ENCODE measurements at places on chromosomes 5 and 9. TPM values are rescaled to one million over a fixed set of nuclear protein-coding genes. Genes with fewer than 3 reads are reported as not detected.

The DDX46 gene
- total RNA-seq: 67.9 TPM

- no peaks in the 10 kb centered on the region for H3K27me3 ChIP-seq
- no peaks in the 10 kb centered on the region for H3K4me1 ChIP-seq
- no peak for DNase-seq
- no peak overlapping the region for H3K4me3 ChIP-seq
These were observed 91.9 kb upstream of the PAPPA start for GRCh38 chr9:116061546-116062205.

DNA sequence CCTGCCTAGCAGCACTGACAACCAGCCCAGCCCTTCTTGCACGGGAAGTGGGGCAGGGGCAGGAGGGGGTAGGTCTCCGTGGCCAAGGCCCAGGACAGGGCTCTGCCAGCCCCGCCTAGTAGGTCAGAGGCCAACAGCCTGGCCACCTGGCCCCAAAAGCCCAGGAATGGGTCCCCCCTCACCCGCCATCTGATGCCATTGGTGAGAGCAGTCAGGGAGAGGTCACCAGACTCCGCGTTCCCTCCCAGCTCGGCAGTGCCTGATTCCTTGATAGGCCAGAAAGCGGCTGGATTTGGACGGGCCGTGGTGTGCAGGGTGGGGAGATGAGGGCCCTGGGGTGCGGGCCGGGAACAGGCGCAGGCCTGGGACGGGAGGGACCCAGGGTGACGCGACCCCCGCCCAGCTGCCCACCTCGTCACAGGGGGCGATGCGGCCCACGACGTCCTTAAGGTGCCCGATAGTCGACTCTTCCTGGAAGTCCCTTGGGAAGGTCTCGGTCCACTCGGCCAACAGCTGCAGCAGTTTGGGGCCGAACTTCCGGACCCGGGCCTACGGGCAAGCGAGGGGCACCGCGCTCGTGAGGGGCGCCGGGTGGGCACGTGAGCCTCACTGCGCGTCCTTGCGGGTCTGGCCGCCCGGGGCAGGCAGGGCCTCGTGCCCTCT is 64.5 kb upstream of the RNF130 start:
- H3K4me3 ChIP-seq: no peak overlapping the region
- peaks cover 5% of the 10 kb centered on the region for H3K27me3 ChIP-seq
- no peak for DNase-seq

GRCh38 chr5:67693956-67694809 is 497.6 kb upstream of the CD180 start:
- no peak for DNase-seq
- H3K4me3 ChIP-seq: no peak overlapping the region
- no peak overlapping the region for H3K27ac ChIP-seq
- H3K27me3 ChIP-seq: peaks cover 6% of the 10 kb centered on the region
- no peaks in the 10 kb centered on the region for H3K36me3 ChIP-seq

- H3K27ac ChIP-seq: no peak overlapping the region
- peaks cover 20% of the 10 kb centered on the region for H3K4me1 ChIP-seq
- H3K36me3 ChIP-seq: no peaks in the 10 kb centered on the region
These were observed 480 bp upstream of the PRDM12 start for GRCh38 chr9:130663977-130664250.

GRCh38 chr5:12623408-12623807 is 719.2 kb upstream of the CTNND2 start:
- DNase-seq: no peak

All from activated CD8-positive, alpha-beta T cell treated with anti-CD3 and anti-CD28 coated beads for 36 hours (primary cell).